CD4-positive, alpha-beta T cell treated with Interleukin-12 subunit alpha and Interleukin-12 subunit beta, for 1 hour (primary cell): ENCODE measurements at places on chromosomes 11 and 22.

- no peak for DNase-seq
Measured at GRCh38 chr11:116696381-116696941, 76.3 kb downstream of the BUD13 start.

- no peak for DNase-seq
Measured at GRCh38 chr22:30878516-30879414, 89.8 kb downstream of the MORC2 start.

DNA sequence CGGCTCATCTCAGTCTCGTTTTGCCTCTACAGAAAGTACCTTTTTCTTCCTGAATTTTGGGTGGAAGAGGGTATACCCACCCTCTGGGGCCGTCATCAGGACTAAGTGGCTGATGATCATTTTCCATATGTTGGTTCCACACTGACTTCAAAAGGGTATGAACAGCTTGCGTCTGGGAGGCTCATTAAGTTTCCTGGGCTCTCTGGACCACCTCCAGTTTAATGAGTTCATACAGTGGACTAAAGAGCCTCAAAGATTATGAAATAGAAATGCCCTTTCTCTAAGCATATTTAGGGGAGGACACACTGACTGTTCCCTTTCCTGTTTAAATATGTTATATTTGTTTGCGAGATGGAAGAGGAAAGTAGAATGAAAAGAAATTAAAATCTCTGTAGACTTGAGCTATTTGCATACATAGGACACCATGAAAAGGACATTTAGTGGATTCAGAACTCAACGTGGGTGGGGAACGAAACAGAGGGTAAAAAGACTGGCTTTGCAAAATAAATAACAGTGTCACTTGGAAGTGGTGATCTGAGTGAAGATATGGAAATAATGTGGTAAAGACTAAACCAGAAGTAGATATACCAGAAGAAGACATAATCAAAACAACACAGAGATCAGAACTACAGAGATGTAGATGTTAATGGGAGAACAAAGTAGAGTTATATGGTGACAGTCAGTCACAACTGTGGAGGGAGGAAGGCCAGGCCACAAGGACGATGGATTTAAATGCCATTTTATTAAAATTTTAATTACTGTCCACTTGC, 18.7 kb downstream of the LDLRAD3 start:
- no peak for DNase-seq

- DNase-seq: no peak
Measured at GRCh38 chr11:89176938-89177337, 737 bp upstream of the TYR start.

GRCh38 chr11:46936138-46937110, at the start of gene CSTPP1:
CSTPP1 (plus strand) TSS chr11:46936761; CDS start chr11:46936806, 45 bp downstream.
- DNase-seq: peak; percentile 93

DNA sequence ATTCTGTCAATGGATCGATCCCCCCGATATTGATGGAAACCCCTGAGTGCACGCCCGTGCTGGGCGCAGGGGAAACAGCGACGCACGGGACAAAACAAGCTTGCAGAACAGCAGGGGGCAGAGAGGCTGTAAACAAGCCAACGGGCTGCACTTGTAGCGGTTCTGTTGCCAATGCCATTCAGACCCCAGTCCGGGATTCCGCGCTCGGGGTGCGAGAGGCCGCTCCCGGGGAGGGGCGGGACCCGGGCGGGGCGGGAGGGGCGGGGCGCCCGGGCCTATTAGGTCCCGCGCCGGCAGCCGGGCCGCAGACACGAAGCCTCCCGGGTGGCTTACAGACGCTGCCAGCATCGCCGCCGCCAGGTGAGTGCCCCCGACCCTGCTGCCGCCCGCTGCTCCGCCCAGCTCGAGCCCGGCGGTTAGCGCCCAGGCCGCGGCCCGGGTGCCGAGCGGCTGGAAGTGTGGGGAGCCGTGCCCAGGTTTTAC, at the start of gene BIK:
Gene BIK, plus strand, starts transcription at position 307 of the 483 bp plus-strand sequence. CDS start 13,273 bp downstream, outside the sequence.
- DNase-seq: peak; percentile 52

DNA sequence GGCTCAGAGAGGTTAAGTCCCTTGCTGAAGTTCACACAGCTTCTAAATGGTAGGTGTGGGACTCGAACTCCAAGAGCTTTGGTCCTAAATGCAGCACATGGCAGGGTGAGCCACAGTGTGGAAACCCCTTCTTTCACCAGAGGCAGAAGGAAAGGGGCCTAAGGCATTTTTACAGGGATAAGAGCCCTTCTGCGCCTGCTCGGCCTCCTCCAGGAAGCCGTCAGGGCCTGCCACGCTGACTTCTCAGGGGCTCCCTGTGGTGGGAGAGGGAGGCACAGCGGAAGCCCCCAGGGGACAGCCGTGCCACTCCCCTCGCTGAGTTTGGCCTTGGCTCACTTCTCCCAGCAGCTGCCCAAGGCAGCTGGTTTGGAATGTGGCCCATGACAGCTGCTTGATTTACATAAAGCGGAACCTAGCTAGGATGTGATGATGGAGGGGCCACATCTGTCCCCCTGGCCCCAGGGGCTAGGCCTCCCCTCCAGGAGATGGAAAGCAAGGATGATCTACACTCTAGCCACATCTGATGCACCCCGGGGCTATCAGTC, 35.4 kb downstream of the CD82 start:
- no peak for DNase-seq

DNA sequence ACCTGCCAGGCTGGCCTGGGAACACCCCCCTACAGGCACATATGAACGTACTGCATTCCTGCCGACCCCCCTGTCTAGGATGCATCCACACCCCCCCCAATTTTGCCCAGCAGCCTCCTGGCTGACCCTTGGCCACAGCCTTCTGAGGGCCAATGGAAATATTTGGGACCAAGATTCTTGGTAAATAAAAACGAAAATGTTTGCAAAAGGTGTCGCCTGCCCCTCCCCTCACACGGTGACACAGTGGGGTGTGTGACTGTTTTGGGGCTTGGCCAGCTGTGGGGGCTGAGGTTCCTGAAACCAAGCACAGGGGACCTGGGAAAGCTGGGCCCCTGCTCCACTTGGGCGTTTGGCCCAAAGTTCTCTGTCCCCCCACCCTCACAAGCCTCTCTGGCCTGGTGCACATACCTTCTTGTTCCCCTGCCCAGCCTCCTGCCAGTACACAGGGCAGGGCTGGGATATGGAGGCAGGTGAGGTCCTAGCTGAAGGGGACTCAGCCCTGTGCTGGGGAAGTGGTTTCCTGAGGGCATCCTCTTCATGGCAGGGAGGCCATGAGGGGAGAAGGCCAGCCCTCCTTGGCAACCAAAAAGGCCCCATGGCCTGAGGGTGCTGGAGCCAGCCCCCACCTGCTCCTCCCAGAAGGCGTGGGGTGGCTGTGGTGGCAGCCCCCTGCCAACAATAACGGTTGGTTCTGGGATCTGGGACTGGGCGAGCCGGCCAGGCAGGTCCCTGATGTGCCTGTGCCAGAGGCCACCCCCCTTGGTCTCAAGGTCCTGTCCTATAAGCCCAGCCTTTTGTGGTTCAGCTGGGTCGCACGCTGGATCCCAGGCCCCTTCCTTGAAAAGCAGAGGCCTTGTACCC, 2.1 kb upstream of the CRACR2B start:
- no peak for DNase-seq

GRCh38 chr11:19426756-19427403, 186.1 kb upstream of the E2F8 start:
- DNase-seq: no peak

- no peak for DNase-seq
Measured at GRCh38 chr11:58596621-58597020, 17.8 kb downstream of the ZFP91 start.

- no peak for DNase-seq
Measured at GRCh38 chr11:76756341-76756741, 26.8 kb upstream of the TSKU start.

GRCh38 chr11:11973361-11973800, 35.0 kb downstream of the DKK3 start:
- no peak for DNase-seq
